ENCODE measurements at places on chromosomes 2 and 18.
A peak's percentile ranks its signal among the peaks of the same experiment; 100 is the strongest.

GRCh38 chr2:202019689-202020450 is 13.8 kb upstream of the FZD7 start:
- DNase-seq: peak; percentile 19

- no peak for DNase-seq
Measured at GRCh38 chr18:78640246-78640995, 339.2 kb upstream of the SALL3 start.

GRCh38 chr2:55014962-55015939 is 35.0 kb downstream of the RTN4 start:
- DNase-seq: peak; percentile 51

- no peak for DNase-seq
Measured at GRCh38 chr18:730692-731091, 18.3 kb upstream of the ENOSF1 start.

- no peak for DNase-seq
Measured at GRCh38 chr18:28125051-28125450, 51.9 kb downstream of the CDH2 start.

- no peak for DNase-seq
Measured at GRCh38 chr2:85953476-85953875, 64.7 kb upstream of the ST3GAL5 start.

DNA sequence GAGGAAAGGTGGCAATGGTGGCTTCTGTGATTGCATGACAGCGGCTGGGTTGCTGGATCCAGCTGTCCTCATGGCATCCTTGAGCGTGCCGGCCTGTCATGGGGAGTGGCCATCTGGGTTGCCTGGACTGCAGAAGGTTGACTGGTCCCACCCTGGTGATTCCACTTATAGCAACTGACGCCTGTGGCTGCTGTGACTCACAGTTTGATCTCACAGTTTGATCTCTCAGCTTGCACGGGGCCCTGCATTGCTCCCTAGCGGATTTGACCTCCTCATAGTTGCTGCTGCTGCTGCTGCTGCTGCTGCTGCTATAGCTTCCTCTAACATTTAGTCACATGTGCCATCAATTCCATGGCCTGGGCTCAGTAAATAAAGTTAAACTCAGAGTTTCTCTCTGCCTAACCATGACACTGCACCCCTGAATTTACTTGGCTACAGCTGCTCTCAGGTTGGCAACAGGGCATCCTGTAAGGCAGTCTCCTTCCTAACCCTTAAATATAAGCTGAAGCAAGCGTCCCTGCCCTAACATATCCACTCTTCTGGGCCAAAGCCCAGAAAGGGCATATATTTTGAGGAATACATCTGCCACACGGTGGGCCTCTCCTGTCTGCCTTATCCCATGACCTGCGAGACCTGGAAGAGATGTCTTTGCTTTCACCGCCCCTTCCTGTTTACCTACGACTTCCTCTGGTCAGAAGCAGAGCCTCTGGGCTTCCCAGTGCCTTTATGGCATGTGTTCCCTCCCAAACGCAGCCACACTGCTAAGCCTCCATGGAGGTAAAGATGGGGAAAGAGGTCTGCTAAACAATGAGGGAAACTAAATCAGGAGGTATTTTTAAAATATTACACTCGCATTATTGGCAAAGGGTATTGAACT is 37.8 kb upstream of the CCDC150 start:
- DNase-seq: peak; percentile 95

DNA sequence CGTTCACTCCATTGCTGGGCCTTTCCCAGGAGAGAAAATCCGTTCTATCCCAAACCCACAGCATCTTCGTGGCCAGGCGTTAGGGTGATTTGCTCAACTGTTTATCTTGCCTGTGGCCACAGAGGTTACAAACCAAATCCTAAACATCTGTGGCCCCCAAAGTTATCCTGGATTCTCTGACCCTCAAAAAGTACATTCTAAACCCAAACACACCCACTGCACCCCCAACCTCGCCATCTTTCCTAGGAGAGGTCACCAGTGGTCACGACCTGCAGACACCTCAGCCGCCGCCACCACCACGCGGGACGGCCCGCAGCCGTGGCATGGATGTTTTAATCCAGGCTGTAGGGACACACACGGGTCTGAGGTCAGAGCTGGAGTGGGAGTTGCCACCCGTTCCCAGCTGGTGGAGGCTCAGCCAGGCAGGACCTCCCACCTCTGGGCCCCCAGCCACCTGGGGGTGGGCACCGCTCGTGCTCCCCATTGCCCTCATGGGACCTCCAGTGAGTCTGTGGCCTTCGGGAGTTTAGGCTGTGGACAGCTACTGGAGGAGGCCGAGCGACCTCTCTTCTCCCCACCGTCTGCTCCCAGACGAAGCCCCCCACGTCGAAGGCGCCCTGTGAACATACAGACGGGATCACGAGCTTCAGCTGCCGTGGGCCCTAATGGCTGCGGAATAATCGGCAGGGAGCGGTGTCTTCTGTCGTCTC is 72.0 kb downstream of the KCNG2 start:
- no peak for DNase-seq

DNA sequence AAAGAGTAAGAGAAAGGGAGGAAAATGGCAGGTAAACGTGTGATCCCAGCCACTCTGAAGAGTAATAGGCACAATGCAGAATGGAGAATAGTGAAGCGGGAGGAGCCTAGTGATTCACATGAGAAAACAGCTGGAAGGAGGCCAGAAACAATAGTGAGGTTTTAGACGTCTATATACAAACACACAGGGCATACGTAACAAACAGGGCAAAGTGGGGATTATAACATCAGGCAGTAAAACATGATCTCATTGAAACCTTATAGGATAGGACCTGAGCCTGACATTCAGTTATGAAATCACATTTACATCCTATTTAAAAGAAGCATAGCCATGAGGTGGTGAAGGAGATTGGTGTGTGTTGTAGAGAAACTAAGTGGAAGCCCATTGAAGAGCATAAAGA is 33.0 kb upstream of the GATA6 start:
- no peak for DNase-seq

- DNase-seq: peak; percentile 11
Measured at GRCh38 chr2:171086352-171087290, 74.1 kb downstream of the TLK1 start.

- no peak for DNase-seq
Measured at GRCh38 chr2:109300582-109300981, 171.6 kb downstream of the SH3RF3 start.

GRCh38 chr2:228067309-228067708 is 114.2 kb downstream of the SPHKAP start:
- DNase-seq: no peak

- no peak for DNase-seq
Measured at GRCh38 chr18:22026889-22027288, 142.5 kb upstream of the GATA6 start.

- no peak for DNase-seq
Measured at GRCh38 chr18:75277610-75277928, 67.0 kb downstream of the TSHZ1 start.

DNA sequence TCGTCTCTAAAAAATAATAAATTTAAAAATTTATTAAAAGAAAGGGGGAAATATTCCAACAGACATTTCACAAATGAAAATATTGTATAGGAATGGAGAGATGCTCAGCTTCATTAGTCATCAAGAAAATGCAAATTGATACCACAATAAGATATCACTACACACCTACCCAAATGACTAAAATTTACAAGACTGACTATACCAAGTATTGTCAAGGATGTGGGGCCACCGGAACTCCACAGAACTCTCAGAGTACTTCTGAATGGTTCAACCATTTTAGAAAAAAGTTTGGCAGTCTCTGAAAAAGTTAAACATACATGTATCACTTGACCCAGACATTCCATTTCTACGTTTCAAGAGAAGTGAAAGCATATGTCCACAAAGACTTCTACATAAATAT is 163.4 kb downstream of the EHBP1 start:
- DNase-seq: no peak

GRCh38 chr18:48404716-48405507 is 4.3 kb downstream of the ZBTB7C start:
- DNase-seq: no peak

DNA sequence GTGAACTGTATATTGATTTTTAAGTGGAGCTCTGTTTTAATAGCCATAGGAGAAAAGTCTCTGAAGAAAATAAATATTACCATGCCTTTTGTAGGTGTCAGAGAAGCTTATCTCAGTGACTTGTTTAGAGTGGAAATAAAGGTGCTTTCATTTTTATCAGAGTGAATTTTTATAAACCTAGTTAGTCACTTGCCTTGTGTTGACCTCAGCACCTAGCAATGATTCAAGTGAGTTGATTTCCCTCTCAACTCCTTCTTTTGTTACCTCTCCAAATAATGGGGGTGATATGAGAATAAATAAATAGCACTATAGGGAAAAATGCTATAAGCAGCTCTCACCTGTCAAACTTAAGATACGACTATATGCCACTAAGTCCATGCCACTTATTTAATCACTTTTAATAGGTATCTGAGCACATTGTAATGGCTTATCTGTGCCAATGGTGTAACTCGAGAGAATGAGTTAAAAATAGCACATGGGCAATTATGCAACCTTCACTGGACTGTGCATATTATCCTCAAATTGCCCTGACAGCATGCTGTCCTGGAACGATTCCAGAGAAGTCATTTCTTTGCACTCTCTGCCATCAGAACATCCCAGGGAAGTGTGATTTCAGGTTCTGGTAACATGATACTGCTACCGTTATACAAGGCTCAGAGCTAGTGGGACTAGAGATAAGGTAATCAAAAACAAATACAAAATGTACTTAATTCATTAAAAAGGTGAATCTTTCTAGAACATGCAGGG is 290.8 kb downstream of the CCDC85A start:
- no peak for DNase-seq

DNA sequence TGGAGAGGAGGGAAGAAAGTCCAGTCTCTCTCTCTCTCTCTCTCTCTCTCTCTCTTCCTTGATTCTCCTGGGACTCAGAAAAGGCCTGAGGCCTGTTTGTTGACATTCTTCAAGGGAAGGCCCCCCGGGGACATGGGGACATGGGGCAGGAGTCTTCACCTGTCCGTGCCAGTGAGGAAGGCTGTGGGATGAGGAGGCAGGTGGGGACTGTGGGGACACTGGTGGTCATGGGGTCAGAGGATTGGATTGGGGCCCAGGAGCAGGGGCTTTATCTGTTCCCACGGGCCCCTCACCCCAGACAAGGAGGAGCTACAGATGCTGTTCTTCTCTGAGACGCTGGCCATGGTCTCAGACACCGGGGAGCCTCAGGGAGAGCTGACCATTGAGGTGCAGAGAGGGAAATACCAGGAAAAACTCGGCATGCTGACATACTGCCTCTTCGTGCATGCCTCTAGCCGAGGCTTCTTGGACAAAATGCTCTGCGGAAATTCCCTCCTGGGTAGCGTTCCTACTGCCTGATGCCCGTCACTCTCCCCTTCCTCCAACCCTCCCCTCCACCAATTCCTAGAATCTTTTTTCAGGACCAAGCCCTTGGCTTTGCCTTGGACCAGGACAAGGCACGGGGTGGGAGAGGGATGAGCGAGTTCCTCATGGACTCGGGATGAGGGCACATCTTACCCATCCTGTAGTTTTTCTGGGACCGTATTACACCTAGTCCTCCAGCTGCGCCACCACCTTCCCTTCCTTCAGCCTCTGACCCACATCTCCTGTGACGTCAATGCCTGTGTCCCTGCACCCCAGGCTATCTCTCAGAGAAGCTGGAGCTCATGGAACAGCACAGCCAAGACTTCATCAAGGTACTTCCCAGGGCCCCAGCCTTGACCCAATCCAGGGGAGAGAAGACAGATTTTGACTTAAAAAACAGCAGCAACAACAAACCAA is 850 bp downstream of the CATIP start:
- DNase-seq: no peak

GRCh38 chr2:203484266-203485112 is 50.6 kb downstream of the RAPH1 start:
- no peak for DNase-seq

GRCh38 chr2:215917953-215918620 is 95.3 kb downstream of the MREG start:
- no peak for DNase-seq

GRCh38 chr2:111698743-111699554 is 185.0 kb downstream of the ANAPC1 start:
- DNase-seq: peak; percentile 58

DNA sequence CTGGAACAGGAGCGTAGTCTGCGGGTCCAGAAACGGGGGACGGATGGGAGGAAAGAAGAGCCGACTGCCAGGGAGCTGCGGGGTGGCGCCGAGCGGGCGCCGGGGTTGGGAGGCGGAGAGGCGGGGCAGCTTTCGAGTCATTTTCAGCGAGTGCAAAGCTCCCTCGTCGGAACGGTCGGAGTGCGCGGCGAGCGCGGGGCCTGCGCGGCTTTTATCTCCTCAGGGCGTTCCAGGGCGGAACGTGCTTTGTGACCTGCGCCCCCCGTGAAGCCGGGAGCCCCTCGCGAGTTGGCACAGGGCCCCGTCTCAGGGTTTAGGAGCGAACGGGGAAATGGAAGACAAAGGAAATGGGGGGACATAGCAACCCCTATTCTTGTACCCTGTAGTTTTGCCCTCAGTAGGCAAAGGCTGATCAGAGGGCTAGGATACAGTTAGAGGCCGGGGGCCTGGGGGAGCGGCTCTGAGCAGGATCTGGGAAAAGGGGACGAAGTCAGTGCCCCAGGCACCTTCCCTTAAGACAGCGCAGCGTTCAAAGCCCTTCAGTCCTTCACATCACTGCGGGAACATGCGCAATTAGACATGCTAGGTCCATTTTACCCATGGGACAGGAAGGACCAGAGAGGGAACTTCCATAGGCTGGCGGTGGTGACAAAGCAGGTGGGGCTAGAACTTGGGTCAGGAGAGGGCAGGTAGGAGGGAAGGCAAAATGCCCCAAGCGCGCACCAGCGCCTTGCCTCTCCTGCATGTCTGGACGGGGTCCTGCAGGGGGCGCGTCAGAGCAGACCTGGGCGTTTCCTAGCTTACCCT is 60.1 kb upstream of the IL1RL1 start:
- DNase-seq: no peak

DNA sequence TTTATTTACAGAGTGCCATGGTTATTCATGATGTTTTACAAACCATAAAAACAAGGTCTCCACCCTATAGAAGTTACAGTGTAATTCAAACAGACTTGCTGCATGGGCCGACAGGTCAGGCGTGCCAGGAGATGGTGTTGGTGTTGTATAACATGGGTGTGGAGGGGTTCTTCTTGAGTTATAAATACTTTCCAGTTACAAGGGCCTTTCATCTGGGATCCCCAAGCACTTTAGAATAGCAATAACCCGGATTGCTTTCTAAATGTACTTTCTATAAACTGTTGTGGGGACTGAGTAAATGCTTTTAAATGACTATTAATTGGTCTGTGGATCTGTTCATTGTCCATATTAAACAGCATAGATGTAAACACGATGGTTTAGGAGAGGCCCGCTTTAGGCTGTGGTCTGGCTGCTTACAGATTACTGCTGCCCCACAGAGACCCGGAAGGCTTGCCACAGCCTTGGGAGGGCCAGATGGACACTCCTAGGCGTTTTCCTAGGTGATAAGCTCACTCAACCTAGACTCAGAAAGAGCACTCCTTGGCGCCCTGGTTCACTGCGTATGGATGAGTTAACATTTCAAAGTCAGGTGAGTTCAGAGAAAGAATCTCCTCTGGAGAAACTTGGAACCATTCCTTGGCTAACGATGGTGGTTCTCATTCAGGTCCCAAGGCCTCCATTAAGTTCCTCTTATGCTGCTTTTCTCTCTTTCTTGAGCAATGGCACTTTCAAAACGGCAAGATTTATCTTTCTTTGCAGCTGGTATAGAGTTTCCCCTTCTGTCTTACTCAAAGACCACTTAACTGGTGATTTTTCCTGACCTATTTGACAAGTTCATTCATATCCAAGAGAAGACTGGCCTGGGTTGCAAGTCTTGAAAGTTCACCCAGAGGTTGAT is 3.6 kb upstream of the KIAA2012 start:
- no peak for DNase-seq

- no peak for DNase-seq
Measured at GRCh38 chr18:46461993-46462392, 195.0 kb downstream of the LOXHD1 start.
